ENCODE measurements at places on chromosomes 16 and 17.

DNA sequence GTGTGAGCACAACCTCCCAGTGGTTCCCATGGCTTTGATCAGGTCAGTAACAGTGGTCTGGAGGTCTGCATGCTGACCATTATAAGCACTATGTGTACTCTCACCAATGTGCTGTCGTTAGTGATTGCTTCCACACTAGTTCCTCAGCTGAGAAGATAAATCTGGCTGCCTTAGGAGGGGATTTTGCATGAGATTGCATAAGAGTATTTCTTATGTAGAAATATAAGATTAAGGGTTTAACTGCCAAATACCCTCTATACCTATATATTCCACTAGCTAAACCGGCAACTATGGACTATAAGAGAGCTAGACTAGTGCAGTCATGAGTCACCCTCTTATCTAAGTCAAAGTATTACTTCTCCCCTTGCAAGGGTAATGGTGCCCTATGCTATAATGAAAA, 580.2 kb downstream of the CDH11 start:
- DNase-seq, result no peak

GRCh38 chr16:78675312-78675711, 575.9 kb downstream of the WWOX start:
- DNase-seq, result no peak

- DNase-seq, result no peak
Measured at GRCh38 chr17:44564429-44564828, 7.1 kb downstream of the FZD2 start.

DNA sequence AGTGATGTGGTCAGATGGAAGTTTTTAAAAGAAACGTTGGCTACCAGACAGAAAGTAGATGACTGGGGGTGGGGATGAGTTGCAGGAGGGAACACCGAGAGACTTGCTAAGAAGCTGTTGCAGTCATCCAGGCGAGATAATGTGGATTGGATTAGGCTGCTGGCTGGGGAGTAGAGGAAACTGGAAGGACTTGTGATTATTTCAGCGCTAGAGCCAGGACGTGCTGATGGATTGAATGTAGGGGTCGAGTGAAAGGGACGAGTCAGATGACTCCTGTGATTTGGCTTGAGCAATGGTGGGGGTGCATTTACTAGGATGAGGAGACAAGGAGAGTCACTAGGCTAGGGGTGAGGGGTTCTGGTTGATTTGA, 88.5 kb downstream of the CLEC16A start:
- DNase-seq, result no peak
